Right atrium auricular region (tissue), 2 donors: ENCODE measurements at places on chromosomes 1 and 21. TPM values are rescaled to one million over a fixed set of nuclear protein-coding genes. Genes with fewer than 3 reads are reported as not detected.
A peak's percentile ranks its signal among the peaks of the same experiment; 100 is the strongest.

- no peaks in the 10 kb centered on the region for H3K36me3 ChIP-seq
- H3K4me1 ChIP-seq, result peaks cover 1% of the 10 kb centered on the region
- DNase-seq, result no peak
- no peaks in the 10 kb centered on the region for H3K27me3 ChIP-seq
- H3K27ac ChIP-seq, result no peak overlapping the region
Measured at GRCh38 chr1:245148069-245148468, 6.7 kb upstream of the KIF26B start.

- no peak for DNase-seq
- H3K36me3 ChIP-seq, result no peaks in the 10 kb centered on the region
- no peaks in the 10 kb centered on the region for H3K27me3 ChIP-seq
- peaks cover 17% of the 10 kb centered on the region for H3K4me1 ChIP-seq
Measured at GRCh38 chr21:27572696-27573095, 605.8 kb upstream of the ADAMTS5 start.

MYBPH gene
- total RNA-seq, result not detected

GRCh38 chr21:29181799-29182470 is 51.5 kb downstream of the MAP3K7CL start:
- peak overlapping the region; percentile 92 for H3K27ac ChIP-seq
- peak overlapping the region; percentile 26 for H3K4me3 ChIP-seq
- H3K4me1 ChIP-seq, result peaks cover 18% of the 10 kb centered on the region
- no peak for DNase-seq
- no peaks in the 10 kb centered on the region for H3K27me3 ChIP-seq
- no peaks in the 10 kb centered on the region for H3K36me3 ChIP-seq

LCA5L gene
- total RNA-seq, result 0.26 TPM

HTR6 gene
- total RNA-seq, result not detected

DNA sequence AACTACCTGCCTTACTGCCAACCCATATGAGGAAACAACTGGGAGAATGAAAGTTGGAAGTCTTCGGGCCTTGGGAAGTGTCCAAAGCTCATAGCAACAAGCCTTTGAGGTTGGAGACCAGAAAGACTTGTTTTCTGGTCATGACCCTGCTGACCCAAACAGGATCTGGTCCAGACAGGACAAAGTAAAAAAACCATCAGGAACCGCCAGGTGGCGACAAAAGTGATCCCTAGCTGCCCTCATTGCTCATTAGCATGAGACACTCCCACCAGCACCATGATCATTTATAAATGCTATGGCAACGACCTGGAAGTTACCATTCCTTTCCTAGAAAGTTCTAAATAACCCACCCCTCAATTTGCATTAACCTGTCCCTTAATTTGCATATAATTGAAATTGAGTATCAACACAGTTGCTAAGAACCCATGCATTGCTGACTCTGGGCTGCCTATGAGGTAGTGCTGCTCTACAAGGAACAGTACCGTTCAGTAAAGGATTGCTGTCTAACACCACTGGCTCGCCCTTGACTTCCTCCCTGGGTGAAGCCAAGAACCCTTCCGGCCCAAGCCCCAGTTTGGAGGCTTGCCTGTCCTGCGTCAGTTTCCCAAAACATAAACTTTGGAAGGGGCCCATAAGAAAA is 89.0 kb downstream of the URB2 start:
- H3K27me3 ChIP-seq, result no peaks in the 10 kb centered on the region
- H3K4me3 ChIP-seq, result no peak overlapping the region
- H3K27ac ChIP-seq, result no peak overlapping the region
- H3K4me1 ChIP-seq, result no peaks in the 10 kb centered on the region
- H3K36me3 ChIP-seq, result no peaks in the 10 kb centered on the region

DNA sequence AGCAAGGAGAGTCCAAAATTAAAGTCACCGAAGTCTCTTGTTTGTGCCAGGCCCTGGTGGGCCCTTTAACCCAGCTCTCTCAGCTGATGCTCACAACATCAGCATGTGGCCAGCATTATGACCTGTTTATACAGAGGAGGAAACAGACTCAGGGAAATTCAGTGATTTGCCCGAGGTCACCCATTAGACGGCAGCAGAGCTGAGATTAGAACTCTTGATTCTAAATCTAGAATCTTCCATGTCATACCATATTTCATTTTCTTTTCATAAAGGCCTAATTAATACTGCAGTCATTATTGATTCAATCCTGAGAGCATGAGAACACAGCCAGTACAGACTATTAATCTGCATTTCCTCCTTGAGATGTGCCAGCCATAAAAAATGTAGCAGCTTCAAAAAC is 63.7 kb downstream of the KCNN3 start:
- H3K36me3 ChIP-seq, result no peaks in the 10 kb centered on the region
- H3K27ac ChIP-seq, result no peak overlapping the region
- DNase-seq, result no peak
- no peak overlapping the region for H3K4me3 ChIP-seq
- H3K27me3 ChIP-seq, result no peaks in the 10 kb centered on the region

MTARC2 gene
- total RNA-seq, result 23.6 TPM

B3GALT5 gene
- total RNA-seq, result not detected

MORC3 gene
- 21.1 TPM for total RNA-seq

CACYBP gene
- 59.7 TPM for total RNA-seq
